ENCODE measurements at places on chromosomes 12 and 14.

DNA sequence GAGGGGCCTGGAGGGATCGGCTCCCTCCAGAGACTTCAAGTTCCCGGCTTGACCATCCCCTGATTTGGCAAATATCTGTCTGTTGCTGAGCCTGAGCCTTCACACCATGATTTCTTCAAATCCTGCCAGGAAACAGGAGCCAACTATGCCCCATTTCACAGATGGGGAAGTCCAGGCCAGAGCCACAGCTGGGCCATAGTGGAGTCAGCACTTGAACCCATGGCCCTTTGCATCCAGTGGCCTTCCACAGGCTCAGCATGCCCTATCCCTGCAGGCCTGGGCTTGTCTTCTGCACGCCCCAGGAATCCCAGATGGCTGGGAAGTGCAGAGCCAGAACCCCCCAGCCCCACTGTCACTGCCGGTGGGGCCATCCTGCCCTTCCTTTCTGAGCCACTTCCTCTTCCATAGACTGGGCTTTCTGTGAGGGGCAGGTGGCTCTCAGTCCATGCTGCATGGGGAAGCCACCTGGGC is 44.9 kb downstream of the CYP46A1 start:
- peaks cover 37% of the 10 kb centered on the region for H3K27me3 ChIP-seq
- DNase-seq, result no peak
- no peak overlapping the region for H3K4me3 ChIP-seq

- no peaks in the 10 kb centered on the region for H3K27me3 ChIP-seq
- H3K36me3 ChIP-seq, result peaks cover 4% of the 10 kb centered on the region
- H3K4me3 ChIP-seq, result no peak overlapping the region
- H3K27ac ChIP-seq, result no peak overlapping the region
- peaks cover 14% of the 10 kb centered on the region for H3K4me1 ChIP-seq
These were observed 13.8 kb downstream of the BICD1 start for GRCh38 chr12:32120419-32120818.

DNA sequence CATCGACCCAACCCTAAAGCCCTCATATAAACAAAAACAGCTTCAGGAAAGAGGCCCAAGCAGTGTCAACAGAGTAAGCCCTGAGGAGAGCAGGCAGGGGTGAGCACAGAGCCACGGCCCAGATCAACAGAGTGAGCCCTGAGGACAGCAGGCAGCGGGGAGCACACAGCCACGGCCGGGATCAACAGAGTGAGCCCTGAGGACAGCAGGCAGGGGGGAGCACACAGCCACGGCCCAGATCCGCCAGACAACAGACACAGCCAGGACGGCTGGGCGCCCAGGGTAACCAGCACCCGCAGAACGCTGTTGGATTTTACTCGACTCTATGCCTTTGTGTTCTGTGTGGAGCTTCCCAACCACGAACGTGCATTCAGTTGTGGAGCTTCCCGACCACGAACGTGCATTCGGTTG is 15.0 kb downstream of the CCDC85C start:
- peaks cover 4% of the 10 kb centered on the region for H3K4me1 ChIP-seq
- no peak overlapping the region for H3K27ac ChIP-seq
- H3K4me3 ChIP-seq, result no peak overlapping the region

DNA sequence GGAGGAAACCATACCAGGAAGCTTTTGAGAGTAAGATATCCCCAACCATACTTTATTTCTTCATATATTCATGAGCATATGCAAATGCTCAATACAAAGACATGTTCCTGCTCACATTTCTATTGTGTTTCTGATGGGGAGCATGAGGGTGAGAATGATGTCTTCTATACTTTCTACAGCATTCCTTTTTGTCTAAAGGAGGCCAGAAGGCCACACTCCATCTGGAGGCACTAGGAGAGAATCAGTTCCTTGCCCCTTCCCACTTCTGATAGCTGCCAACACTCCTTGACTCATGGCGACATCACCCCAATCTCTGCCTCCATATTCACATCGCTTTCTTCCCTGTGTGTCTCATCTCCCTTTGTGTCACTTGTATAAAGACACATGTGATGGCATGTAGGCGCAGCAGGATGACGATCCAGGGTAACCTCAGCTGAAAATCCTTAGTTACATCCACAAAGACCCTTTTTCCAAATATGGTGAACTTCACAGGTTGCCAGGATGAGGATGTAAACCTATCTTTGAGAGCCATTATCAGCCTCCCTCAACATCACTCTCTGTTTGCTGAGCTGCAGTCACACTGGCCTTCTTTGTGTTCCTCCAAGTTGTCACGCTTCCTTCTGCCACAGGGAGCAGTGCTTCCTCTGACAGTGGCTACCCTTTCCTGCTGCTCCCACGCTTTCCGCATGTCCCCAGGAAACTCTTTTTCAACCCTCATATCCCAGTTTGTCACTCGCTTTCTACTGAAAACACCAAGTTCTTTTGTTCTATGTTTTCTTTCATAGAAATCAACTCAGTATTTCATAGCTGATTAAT is 96.9 kb downstream of the STXBP6 start:
- peaks cover 21% of the 10 kb centered on the region for H3K27me3 ChIP-seq
- H3K27ac ChIP-seq, result no peak overlapping the region
- H3K4me1 ChIP-seq, result no peaks in the 10 kb centered on the region
- no peaks in the 10 kb centered on the region for H3K36me3 ChIP-seq
- no peak for DNase-seq

- H3K4me1 ChIP-seq, result peaks cover 3% of the 10 kb centered on the region
- H3K4me3 ChIP-seq, result no peak overlapping the region
- H3K36me3 ChIP-seq, result peaks cover 14% of the 10 kb centered on the region
- H3K27me3 ChIP-seq, result no peaks in the 10 kb centered on the region
- no peak for DNase-seq
These were observed 458.8 kb downstream of the TMEM117 start for GRCh38 chr12:44294649-44295048.

GRCh38 chr12:29783773-29784666 is at the start of gene TMTC1:
Gene TMTC1, minus strand, starts transcription at chr12:29783942. Its CDS starts 191 bp downstream, at chr12:29783751.
- DNase-seq, result peak; percentile 2
- no peaks in the 10 kb centered on the region for H3K36me3 ChIP-seq
- peak within 1 kb of the TSS; percentile 47 for H3K4me3 ChIP-seq
- no peak within 1 kb of the TSS for H3K27ac ChIP-seq
- peaks cover 58% of the 10 kb centered on the region for H3K27me3 ChIP-seq

- DNase-seq, result no peak
- no peaks in the 10 kb centered on the region for H3K27me3 ChIP-seq
- H3K27ac ChIP-seq, result peak overlapping the region; percentile 29
- H3K36me3 ChIP-seq, result peaks cover 53% of the 10 kb centered on the region
- H3K4me1 ChIP-seq, result peaks cover 18% of the 10 kb centered on the region
- no peak overlapping the region for H3K4me3 ChIP-seq
These were observed 5.6 kb upstream of the GAPDH start for GRCh38 chr12:6528539-6529235.

DNA sequence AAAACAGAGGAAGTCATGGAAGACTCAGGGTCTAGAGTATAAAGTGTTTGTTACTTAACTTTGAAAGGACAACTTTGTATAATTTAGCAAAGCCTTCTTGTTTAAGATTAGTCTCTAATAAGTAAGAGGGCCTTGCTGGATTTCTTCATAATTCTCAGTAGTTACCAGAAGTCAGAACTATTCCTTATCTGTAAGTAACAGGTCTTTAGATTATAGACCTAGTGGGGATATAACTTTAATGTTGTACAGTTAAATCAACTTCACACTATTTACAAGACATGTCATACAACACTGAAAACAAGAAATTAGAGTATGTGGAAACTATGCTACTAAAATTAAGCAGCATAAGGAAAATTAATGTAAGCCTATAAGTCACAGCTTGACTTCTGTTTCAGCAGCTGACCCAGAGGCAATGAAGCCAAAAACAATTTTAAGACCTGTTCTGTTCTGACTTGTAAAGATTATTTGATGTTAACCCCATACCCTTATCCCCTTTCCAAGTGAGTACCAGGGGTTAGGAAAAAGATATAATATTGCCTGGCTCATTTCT is 398.3 kb downstream of the RAD51B start:
- H3K4me3 ChIP-seq, result no peak overlapping the region
- H3K27me3 ChIP-seq, result no peaks in the 10 kb centered on the region
- no peak for DNase-seq
- no peak overlapping the region for H3K27ac ChIP-seq

DNA sequence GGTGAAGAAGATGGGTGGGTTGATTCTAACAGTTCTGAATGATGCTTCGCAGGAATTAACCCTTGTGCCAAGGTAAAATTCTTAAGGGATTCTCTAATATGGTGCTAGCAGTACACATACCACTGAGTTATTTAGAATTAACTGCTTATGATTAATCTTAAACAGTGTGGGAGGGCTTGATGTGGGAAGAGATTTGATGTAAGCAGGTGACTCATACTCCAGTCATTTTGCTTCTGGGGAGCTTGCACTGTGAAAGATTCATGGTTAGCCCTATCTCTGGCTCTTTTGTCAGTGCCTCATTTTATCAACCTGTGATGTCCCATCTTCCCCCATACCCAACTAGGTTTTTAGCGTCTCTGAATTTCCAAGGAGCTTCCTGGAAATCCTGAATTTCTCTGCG is 83.8 kb downstream of the NRXN3 start:
- H3K36me3 ChIP-seq, result no peaks in the 10 kb centered on the region
- no peak overlapping the region for H3K4me3 ChIP-seq
- no peak overlapping the region for H3K27ac ChIP-seq
- peaks cover 8% of the 10 kb centered on the region for H3K4me1 ChIP-seq

DNA sequence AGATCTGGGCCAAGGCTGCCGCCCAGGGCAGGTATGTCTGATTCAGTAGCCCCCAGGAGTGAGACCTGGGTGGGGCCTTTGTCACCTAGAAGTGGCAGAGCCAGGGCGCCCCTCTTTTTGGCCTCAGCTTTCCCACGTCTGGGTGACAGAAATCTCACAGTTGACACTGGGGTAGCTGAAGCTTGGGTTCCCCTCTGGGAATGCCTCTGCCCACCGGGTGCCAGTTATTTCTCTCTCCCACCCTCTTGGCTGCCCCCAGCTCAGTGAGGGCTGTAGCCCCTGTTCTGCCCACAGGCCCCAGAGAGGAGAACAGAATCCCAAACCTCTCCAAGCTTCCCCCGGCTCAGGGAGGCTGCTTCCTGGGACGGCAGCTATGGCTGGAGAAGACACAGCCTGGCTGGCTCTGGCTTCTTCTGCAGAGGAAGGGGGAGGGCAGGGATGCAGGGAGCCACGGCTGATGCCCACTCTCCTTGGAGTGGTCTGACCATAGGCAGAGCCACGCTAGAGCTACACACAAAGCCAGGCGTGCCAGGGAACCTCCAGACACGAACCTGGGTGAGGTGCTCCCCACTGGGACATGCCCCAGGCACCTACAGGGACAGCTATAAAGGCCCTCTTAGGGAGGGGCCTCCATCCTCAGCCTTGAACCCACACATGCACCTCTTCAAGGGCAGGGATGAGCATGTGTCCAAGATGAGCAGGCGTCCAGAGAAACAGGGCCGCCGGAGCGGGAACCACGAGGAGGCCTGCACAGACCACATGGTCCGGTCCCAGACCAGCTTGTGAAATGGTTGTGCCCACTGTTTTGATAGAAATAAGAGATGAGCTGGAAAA is 51.7 kb downstream of the BEGAIN start:
- H3K4me3 ChIP-seq, result no peak overlapping the region
- no peaks in the 10 kb centered on the region for H3K36me3 ChIP-seq
- H3K4me1 ChIP-seq, result no peaks in the 10 kb centered on the region
- H3K27ac ChIP-seq, result no peak overlapping the region

GRCh38 chr12:29159661-29160060 is 10.6 kb downstream of the FAR2 start:
- no peak for DNase-seq
- H3K4me1 ChIP-seq, result peaks cover 18% of the 10 kb centered on the region
- H3K36me3 ChIP-seq, result peaks cover 14% of the 10 kb centered on the region

DNA sequence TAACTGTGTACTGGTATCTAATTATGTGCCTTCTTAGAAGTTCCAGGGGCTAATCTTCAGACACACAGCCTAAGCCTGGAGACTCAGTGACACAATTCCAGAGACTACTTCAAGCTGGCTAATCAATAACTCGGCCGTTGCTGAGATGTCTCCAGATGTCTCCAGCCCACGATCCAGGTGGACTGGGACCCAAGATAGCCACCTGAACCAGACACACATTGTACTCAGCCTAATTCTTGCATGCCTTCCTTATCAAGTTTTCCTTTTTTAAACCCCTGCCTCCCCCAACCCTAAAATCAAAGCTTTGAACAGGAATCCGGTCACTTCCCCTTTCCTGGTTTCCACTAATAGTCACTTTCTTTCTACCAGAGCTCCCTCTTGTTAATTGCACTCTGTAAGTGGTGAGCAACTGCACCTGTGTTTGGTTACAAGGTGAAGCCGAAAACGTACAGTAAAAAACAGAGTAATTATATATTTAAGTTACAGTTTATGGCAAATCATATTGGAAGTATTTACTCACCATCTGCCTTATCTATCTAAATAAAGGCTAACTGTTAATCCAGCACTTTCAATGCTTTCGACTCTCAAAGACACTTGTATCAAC is 39.8 kb upstream of the PTGDR start:
- H3K36me3 ChIP-seq, result peaks cover 2% of the 10 kb centered on the region
- no peaks in the 10 kb centered on the region for H3K27me3 ChIP-seq
- H3K4me3 ChIP-seq, result no peak overlapping the region

DNA sequence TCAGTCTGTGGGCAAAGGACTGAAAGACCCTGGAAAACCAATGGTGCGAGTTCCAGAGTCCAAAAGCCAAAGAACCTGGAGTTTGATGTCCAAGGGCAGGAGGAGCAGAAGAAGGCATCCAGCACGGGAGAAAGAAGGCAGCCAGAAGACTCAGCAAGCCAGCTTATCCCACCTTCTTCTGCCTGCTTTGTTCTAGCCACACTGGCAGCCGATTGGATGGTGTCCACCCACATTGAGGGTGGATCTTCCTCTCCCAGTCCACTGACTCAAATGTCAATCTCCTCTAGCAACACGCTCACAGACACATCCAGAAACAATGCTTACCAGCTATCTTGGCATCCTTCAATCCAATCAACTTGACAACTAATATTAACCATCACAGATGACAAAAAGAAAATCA is 57.2 kb upstream of the CAPRIN2 start:
- H3K4me1 ChIP-seq, result no peaks in the 10 kb centered on the region
- H3K36me3 ChIP-seq, result no peaks in the 10 kb centered on the region
